Muscle of leg (tissue), 16 donors: ENCODE measurements at places on chromosomes 11 and 22. TPM values are rescaled to one million over a fixed set of nuclear protein-coding genes. Genes with fewer than 3 reads are reported as not detected.

- H3K4me3 ChIP-seq: no peak overlapping the region
- no peaks in the 10 kb centered on the region for H3K36me3 ChIP-seq
- peaks cover 7% of the 10 kb centered on the region for H3K4me1 ChIP-seq
- DNase-seq: peak; percentile 69
- H3K27ac ChIP-seq: no peak overlapping the region
Observed at GRCh38 chr11:30487200-30487898, 98.8 kb downstream of the MPPED2 start.

DNA sequence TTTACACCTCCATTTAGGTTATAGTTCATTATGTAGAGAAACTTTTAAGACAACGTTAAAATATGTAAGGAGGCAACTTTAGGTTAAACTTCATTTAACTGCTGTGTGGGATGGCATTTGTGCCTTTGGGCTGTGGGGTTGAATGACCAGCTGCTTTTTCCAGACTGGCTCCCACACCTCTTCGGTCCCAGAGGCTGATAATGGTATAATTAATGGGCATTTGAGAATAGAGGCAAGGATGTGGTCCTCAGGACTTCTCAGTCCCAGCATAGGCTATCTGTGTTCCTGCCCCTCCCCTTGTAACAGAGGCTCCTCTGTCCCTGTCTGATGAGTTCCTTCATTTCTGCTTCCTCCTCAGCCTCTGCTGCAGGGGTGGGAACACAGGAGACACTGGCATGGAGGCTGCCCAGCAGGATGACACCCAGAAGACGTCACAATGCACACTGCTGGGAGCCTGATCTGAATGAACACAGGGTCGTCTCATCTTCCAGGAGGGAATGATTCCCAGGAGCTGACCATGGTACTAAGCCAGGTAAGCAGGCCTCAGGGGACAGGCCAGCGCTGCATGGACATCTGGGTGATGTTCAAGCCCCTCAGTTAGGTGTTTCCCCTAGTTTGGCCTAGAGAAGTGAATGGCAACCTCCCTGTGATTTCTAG, 17.1 kb upstream of the GNAZ start:
- no peaks in the 10 kb centered on the region for H3K36me3 ChIP-seq
- H3K4me3 ChIP-seq: no peak overlapping the region
- no peak overlapping the region for H3K27ac ChIP-seq
- H3K4me1 ChIP-seq: no peaks in the 10 kb centered on the region

The APBB1 gene
- total RNA-seq: 26.4 TPM

GRCh38 chr11:26997378-26997777, 3.5 kb downstream of the FIBIN start:
- H3K27ac ChIP-seq: peak overlapping the region; percentile 90
- no peaks in the 10 kb centered on the region for H3K27me3 ChIP-seq
- peak overlapping the region; percentile 70 for H3K4me3 ChIP-seq
- DNase-seq: peak; percentile 82
- no peaks in the 10 kb centered on the region for H3K36me3 ChIP-seq
